HS-27A (cell line): ENCODE measurements at places on chromosomes 1 and 21.

GRCh38 chr1:206456577-206457370 is 13.5 kb upstream of the IKBKE start:
- DNase-seq = no peak

GRCh38 chr1:163055005-163055404 is 14.2 kb upstream of the RGS4 start:
- DNase-seq = no peak

- DNase-seq = peak; percentile 51
Observed at GRCh38 chr1:26417111-26417759, 6.6 kb downstream of the LIN28A start.

GRCh38 chr21:39347537-39347936 is 1.4 kb downstream of the HMGN1 start:
- no peak for DNase-seq

DNA sequence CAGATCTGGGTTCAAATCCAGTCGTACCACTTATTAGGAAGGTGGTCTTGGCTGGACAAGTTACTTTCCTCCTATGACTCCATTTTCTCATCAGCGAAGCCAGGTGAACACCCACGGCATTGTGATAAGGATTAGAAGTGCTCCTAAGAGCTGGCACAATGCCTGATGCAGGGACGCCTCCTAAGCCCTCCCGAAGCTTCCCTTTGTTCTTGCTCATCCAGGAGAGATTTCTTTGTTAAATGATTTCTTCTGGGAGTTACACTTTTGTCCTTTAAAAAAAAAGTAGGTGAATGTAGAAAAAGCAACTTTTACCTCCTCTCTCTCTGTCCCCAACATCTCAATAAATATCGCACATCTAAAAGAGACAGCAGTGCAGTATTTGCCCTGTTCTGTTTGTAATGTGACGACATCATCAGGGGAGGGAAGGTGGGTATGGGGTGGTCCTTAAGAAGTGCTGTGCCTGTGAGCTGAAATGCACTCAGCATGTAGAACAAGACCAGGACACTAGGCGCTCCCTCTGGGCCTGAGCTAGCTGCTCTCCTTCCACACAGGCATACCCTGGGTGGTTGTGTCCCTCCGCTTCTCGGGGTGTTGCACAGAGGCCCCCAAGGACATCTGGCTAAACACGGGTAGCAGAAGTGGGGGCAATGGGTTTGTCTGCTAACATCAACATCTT is 43.9 kb downstream of the SUSD4 start:
- DNase-seq = no peak
